ENCODE measurements at places on chromosomes 1 and 21. TPM values are rescaled to one million over a fixed set of nuclear protein-coding genes. Genes with fewer than 3 reads are reported as not detected.

DNA sequence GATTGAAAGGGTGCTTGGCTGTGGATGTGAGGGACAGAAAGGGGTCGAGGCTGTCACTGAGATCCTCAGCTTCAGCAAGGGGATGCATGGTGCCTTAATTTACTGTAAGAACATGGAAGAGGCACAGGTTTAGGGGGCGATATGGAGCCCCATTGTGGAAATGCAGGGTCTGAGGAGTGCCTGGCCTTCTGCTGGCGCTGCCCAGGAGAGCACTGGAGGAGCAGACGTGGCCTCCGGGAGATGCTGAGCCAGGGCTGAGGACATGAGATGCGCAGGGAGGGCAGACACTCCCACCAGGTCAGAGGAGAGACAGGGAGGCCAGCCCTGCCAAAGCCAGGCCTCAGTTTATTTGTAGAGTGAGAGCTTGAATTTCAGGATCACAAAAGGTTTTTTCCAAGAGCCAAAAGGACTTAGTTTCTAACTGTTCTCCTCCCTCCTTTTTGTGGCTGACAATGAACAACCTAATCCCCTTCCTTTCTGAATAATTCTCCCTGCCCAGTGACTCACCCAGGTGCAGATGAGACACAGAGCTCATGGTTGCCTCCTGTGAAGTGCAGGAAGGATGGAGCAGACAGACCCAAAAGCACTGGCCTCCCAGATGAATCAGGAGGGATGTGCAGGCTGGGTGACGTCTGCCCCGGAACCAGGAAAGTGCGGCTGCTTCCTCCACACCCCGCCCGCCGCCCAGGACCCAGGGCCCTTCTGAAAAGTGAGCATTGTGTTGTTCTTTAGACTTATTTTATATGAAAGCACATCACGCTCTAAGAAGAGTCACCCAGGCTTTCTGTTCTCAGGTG, 73.0 kb upstream of the TMPRSS2 start:
- no peaks in the 10 kb centered on the region for H3K27me3 ChIP-seq
- peak; percentile 25 for DNase-seq
- H3K4me1 ChIP-seq = peaks cover 7% of the 10 kb centered on the region
- no peak overlapping the region for H3K4me3 ChIP-seq
- no peaks in the 10 kb centered on the region for H3K36me3 ChIP-seq

DNA sequence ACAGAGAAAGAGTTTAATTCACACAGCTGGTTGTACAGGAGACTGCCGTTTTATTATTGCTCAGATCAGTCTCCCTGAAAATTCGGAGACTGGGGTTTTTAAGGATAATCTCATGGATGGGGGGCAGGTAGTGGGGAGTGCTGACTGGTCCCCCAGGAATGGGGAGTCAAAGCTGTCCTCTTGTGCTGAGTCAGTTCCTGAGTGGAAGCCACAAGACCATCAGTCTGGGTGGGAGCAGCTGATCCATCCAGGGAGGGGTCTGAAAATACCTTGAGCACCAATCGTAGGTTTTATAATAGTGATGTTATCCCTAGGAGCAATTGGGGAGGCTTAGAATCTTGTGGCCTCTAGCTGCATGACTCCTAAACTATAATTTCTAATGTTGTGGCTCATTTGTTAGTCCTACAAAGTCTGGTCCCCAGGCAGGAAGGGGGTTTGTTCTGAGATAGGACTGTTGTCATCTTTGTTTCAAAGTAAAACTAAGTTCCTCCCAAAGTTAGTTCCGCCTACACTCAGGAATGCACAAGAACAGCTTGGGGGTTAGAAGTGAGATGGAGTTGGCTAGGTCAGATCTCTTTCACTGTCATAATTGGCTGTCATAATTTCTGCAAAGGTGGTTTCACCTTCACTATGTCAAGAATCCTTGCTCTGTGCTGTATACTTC, 50.3 kb downstream of the TRAF5 start:
- H3K27ac ChIP-seq = no peak overlapping the region
- DNase-seq = no peak

- no peaks in the 10 kb centered on the region for H3K27me3 ChIP-seq
- H3K36me3 ChIP-seq = no peaks in the 10 kb centered on the region
- H3K27ac ChIP-seq = peak overlapping the region; percentile 73
- no peak for DNase-seq
Observed at GRCh38 chr1:159961636-159962035, 7.6 kb upstream of the SLAMF9 start.

DNA sequence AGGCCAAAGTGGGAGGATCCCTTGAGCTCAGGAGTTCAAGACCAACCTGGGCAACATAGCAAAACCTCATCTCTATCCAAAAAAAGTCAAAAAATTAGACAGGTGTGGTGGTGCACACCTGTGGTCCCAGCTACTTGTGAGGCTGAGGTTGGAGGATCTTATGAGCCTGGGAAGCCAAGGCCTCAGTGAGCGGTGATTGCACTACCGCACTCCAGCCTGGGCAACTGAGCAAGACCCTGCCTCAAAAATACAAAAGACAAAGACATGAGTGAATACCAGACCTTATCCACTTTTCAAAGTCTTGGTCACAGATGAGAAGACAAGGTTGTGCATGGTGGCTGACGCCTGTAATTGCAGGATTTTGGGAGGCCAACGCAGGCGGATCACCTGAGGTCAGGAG, 13.2 kb upstream of the MSTO1 start:
- no peaks in the 10 kb centered on the region for H3K27me3 ChIP-seq
- no peak overlapping the region for H3K4me3 ChIP-seq
- H3K36me3 ChIP-seq = no peaks in the 10 kb centered on the region
- DNase-seq = no peak
- H3K27ac ChIP-seq = no peak overlapping the region
- no peaks in the 10 kb centered on the region for H3K4me1 ChIP-seq

DNA sequence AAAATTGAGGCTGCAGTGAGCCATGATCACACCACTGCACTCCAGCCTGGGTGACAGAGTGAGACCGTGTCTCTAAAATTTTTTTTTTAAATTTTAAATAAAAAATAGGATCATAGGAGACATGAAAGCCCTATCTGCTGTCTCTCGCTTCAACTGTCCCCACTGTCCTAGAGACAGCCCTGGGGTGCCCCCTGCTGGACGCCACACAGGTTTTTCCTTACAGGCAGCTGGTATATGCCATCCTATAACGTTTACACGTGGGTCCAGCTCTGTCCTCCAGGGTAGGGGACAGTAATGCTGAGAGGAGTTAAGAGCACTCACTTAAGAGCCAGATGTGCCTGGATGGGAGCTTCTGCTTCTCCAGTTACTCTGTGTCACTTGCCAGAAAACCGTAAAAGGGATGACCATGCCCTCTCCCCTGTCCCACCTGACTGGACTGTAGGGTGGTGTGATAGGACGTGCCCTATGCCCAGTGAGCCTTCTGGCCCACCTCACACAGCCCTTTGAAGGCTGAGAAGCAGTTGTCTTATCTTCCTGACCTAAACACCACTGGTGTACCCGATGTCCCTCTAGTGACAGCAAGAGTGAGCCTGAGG, 8.5 kb downstream of the FBXO2 start:
- H3K4me1 ChIP-seq = peaks cover 28% of the 10 kb centered on the region
- peak; percentile 82 for DNase-seq
- peaks cover 66% of the 10 kb centered on the region for H3K27me3 ChIP-seq
- H3K36me3 ChIP-seq = no peaks in the 10 kb centered on the region
- no peak overlapping the region for H3K27ac ChIP-seq

DNA sequence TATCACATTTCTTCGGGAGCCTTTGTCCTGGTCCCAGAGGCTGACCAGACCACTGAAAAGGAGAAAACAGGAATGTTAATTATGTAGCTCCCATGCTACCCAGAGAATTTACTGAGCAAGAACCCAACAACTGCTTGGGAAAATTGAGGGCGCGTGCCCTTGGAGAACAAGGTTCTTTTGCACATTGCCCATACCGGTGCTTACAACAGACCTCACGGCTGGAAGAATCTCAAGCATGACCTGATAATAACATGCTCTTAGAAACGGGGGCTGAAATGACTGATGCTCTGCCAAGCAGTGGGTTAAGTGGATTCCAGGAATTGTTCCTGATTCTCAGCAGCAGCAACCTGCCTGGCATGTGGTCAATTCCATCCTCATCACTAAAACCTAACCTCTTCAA, 49.3 kb upstream of the AJAP1 start:
- H3K4me3 ChIP-seq = no peak overlapping the region
- DNase-seq = no peak
- H3K36me3 ChIP-seq = no peaks in the 10 kb centered on the region
- no peaks in the 10 kb centered on the region for H3K27me3 ChIP-seq
- no peaks in the 10 kb centered on the region for H3K4me1 ChIP-seq
- H3K27ac ChIP-seq = no peak overlapping the region

DNA sequence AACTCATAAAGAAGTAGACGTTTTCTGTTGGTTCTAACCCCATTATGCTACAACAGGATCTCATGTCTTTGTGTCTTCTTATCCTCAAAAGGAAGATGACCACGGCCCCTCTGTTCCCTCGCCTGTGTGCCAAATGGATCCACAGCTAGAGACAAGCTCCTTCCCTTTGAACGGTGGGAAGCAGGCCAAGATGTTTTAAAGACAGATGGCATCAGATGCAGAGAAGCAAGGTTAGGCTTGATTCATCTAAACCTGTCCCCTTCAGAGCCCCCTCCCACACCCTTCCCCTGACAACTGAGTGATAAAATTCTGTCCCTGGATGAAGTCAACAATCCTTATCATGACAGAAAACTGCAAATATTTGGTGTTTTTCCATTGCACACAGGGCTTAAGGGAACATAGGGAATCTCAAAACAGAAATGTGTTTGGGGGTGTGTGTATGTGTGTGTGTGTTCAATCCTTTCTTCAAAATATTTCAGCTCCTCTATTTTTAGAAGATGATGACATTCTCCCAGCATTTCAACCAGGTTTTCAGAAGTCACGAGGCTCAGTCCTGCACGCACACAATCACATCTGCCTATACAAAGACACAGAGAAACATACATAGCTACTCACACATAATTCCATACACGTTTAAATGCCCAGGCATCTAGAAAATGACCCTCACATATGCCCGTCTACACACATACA, 27.8 kb upstream of the FMOD start:
- H3K36me3 ChIP-seq = no peaks in the 10 kb centered on the region
- DNase-seq = peak; percentile 74
- no peak overlapping the region for H3K4me3 ChIP-seq
- no peaks in the 10 kb centered on the region for H3K27me3 ChIP-seq
- peaks cover 40% of the 10 kb centered on the region for H3K4me1 ChIP-seq

GRCh38 chr1:198631292-198631691, 7.5 kb upstream of the PTPRC start:
- no peak for DNase-seq
- no peaks in the 10 kb centered on the region for H3K4me1 ChIP-seq
- no peaks in the 10 kb centered on the region for H3K27me3 ChIP-seq
- H3K27ac ChIP-seq = no peak overlapping the region
- no peaks in the 10 kb centered on the region for H3K36me3 ChIP-seq
- no peak overlapping the region for H3K4me3 ChIP-seq

DNA sequence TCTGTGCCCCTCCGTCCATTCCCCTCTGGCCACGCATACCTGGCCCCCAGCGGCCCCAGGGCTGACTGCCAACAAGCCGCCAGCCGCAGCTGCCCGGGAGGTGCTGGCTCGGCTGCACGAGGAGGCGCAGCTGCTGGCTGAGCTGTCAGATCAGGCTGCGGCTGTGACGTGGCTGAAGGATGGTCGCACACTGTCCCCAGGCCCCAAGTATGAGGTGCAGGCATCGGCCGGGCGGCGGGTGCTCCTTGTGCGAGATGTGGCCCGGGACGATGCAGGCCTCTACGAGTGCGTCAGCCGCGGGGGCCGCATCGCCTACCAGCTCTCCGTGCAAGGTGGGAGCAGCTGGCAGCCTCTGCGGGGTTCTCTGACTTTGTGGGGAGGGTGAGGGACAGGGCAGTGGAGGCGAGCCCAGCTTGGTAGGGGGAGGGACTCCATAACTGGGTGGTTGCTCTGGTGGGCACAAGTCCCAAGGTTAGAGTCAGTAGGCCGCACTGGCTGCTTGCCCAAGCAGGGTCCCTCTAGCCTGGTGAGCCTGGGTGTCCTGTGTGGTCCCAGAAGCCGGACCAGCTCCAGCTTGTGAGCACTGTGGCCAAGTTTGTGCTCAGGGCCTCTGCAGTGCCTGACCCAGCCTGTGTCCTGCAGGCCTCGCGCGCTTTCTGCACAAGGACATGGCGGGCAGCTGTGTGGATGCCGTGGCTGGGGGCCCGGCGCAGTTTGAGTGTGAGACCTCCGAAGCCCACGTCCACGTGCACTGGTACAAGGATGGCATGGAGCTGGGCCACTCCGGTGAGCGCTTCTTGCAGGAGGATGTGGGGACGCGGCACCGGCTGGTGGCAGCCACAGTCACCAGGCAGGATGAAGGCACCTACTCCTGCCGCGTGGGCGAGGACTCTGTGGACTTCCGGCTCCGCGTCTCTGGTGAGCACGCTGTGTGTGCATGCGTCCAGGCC, 8.8 kb downstream of the OBSCN start:
- no peak for DNase-seq
- peaks cover 7% of the 10 kb centered on the region for H3K27me3 ChIP-seq
- no peak overlapping the region for H3K27ac ChIP-seq

DNA sequence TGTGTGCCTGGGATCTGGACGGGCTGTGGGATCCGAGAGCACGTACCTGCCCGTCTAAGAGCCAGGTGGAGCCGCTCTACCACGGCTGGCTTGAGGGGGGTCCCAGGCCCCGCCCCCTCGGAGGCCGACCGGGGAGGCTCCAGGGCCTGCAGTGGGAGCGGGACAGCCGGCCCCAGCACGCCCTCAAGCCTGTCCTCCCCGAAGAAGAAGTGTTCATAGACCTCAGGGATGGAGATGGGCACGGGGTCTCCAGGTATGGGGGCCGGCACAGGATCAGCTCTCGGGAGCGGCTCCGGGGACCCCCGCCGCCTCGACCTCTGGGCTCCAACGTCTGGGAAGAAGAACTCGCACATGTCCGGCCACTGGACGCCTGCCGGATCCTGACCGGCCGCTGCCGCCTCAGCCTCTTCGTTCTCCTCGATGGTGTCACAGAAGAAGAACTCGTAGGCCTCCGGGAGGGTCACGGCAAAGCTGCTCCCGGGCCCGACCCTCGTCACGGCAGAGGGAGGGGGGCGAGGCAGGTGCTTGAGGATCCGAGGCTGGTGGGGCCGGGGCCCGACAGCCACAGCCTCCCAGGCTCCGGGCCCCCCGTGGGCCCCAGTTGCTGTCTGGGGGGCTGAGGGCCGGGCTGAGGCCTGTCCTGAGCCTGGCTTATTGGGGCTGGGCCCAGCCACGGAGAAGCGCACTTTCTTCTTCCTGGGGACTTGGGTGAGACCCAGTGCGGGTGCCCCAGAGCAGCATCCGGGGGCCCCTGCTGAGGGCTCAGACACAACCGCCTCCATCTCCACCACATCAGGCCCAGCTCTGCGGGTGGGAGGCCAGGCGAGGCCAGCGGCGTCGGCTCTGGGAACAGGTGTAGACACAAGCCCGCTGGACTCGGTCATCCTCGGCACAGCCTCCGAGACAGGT, 2.8 kb downstream of the PERM1 start:
- H3K36me3 ChIP-seq = no peaks in the 10 kb centered on the region
- H3K4me1 ChIP-seq = peaks cover 7% of the 10 kb centered on the region
- no peak for DNase-seq
- no peaks in the 10 kb centered on the region for H3K27me3 ChIP-seq
- H3K4me3 ChIP-seq = no peak overlapping the region

MYOC gene
- total RNA-seq = 15.9 TPM

TSPEAR gene
- not detected for total RNA-seq

B3GALT2 gene
- total RNA-seq = not detected

GOLT1A gene
- 1.8 TPM for total RNA-seq

PKP1 gene
- 3.5 TPM for total RNA-seq

Data from stomach (tissue), 19 donors.